Mesothelial cell of epicardium (in vitro differentiated cells): ENCODE measurements at places on chromosomes 5 and 9. TPM values are rescaled to one million over a fixed set of nuclear protein-coding genes. Genes with fewer than 3 reads are reported as not detected.

GRCh38 chr9:99565203-99565602 is 256.5 kb upstream of the NR4A3 start:
- H3K4me1 ChIP-seq = no peaks in the 10 kb centered on the region
- H3K27me3 ChIP-seq = peaks cover 24% of the 10 kb centered on the region
- no peak overlapping the region for H3K4me3 ChIP-seq

GRCh38 chr5:97162045-97162444 is 19.6 kb upstream of the LIX1 start:
- no peaks in the 10 kb centered on the region for H3K4me1 ChIP-seq
- no peak for DNase-seq
- no peak overlapping the region for H3K27ac ChIP-seq
- no peaks in the 10 kb centered on the region for H3K27me3 ChIP-seq
- H3K4me3 ChIP-seq = no peak overlapping the region
- peaks cover 30% of the 10 kb centered on the region for H3K36me3 ChIP-seq

DNA sequence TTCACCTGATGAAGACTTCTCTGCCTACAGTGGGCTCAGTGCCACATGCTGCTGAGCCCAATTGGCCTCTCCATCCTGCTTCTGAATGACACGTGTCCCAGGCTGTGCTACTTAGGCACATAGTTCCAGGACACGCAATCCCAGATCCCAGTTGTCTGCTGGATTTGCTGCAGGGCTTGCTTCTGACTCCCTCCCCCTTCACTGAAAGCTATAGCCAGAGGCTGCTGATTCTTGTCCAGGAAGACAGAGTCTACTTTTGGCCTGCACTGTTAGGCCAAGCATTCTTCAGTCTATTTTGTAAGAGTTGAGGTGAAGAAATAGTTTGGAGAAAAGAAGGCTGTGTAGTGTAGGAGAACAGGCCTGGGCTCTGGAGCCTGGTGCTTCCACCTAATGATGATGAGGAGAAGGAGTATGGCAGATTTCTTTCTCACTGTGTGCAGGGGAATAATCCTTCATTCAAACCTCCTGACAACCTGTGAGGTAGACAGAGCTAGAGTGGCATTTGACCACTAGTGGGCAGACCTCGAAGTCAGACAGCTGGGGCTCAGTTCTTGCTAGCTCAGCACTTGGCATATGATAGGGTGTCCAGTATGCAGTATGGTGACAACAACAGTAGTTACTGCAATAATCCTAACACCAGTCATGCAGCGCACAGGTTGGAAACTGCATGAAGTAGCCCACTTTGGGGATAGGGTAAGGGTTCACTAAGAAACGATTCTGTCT is 19.5 kb upstream of the ASPN start:
- peaks cover 5% of the 10 kb centered on the region for H3K4me1 ChIP-seq
- no peaks in the 10 kb centered on the region for H3K27me3 ChIP-seq
- no peak overlapping the region for H3K4me3 ChIP-seq
- no peak for DNase-seq
- no peaks in the 10 kb centered on the region for H3K36me3 ChIP-seq

DNA sequence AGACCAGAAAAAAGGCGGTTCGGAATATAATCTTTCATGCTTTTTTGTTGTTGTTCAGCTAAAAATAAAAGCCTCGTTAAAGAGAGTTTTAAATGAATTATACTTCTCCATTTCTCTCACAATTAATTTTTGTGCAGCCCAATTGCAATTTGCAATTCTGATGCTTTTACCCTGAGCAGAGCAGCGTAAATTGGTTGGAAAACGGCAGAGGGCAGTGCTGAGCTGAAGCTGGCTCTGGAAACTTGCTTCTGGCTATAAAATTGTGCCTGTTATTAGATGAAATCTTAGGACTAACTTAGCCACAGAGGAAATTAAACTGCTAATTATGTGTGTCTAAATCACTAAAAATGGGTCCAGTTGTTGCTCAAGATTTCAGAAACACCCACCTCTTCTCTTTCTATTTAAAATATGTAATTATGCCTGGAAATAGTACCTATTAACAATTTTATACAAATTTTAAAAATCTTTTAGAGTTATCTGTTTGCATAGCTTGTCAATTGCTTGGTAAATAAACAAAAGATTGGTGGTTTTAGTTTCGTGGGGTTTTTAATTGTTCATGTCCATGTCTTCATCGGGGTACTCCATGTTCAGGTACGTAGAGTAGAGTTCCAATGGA is 441.8 kb upstream of the TLE4 start:
- H3K4me1 ChIP-seq = peaks cover 4% of the 10 kb centered on the region
- H3K27me3 ChIP-seq = peaks cover 31% of the 10 kb centered on the region
- no peak for DNase-seq
- H3K27ac ChIP-seq = no peak overlapping the region
- no peaks in the 10 kb centered on the region for H3K36me3 ChIP-seq
- no peak overlapping the region for H3K4me3 ChIP-seq

DNA sequence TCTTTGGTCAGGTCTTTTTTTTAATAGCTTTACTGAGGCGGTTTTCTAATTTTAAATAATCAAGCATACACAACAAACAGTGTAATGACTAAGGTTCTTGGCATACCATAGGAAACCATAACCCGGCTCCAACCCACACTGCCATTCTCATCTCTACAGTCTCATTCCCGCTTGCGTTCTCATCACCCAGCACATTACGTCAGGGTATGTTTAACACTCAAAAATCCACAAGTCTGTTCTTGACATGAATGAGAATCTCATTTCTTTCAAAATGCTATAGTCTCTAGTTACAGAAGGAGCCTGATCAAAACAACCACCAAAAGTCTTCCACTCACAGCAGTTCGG is 505 bp downstream of the C5orf34 start:
- peak overlapping the region; percentile 99 for H3K27ac ChIP-seq
- no peaks in the 10 kb centered on the region for H3K27me3 ChIP-seq
- no peak for DNase-seq
- H3K4me1 ChIP-seq = peaks cover 22% of the 10 kb centered on the region
- H3K4me3 ChIP-seq = peak overlapping the region; percentile 89

- no peaks in the 10 kb centered on the region for H3K27me3 ChIP-seq
- H3K27ac ChIP-seq = peak overlapping the region; percentile 86
- H3K4me3 ChIP-seq = no peak overlapping the region
- peaks cover 10% of the 10 kb centered on the region for H3K36me3 ChIP-seq
Measured at GRCh38 chr5:429453-430188, 13.4 kb upstream of the EXOC3 start.

DNA sequence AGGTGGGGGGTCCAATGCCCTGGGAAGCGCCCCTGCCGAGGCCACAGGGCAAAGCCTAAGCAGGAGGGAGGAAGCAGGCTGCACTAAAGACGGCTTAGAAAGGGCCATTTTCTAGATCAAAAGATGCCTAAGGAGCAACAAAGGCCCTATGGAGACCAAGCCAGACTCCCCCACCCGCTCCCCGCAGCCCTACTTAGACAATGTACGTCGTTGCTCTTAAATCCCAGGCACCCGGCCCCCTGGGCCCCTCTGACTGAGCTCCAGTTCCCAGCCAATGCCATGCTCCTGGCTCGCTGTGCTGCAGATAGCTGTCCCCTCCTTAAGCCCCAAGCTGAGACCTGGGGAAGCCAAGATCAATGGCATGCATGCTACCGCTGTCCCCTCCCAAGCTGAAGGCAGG is 10.3 kb downstream of the IPPK start:
- DNase-seq = no peak
- no peaks in the 10 kb centered on the region for H3K4me1 ChIP-seq
- H3K36me3 ChIP-seq = peaks cover 9% of the 10 kb centered on the region
- H3K27me3 ChIP-seq = no peaks in the 10 kb centered on the region
- H3K4me3 ChIP-seq = no peak overlapping the region

DNA sequence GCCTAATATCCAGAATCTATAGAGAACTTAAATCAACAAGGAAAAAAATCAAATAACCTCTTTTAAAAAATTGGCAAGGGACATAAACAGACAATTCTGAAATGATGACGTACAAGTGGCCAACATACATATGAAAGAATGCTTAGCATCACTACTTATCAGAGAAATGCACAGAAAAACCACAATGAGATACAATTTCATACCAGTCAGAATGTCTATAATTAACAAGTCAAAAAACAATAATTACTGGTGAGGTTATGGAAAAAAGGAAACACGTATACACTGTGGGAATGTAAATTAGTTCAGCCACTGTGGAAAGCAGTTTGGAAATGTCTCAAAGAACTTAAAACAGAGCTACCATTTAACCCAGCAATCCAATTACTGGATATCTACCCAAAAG is 1192.0 kb downstream of the CDH12 start:
- peaks cover 4% of the 10 kb centered on the region for H3K36me3 ChIP-seq
- no peaks in the 10 kb centered on the region for H3K4me1 ChIP-seq
- no peaks in the 10 kb centered on the region for H3K27me3 ChIP-seq

DNA sequence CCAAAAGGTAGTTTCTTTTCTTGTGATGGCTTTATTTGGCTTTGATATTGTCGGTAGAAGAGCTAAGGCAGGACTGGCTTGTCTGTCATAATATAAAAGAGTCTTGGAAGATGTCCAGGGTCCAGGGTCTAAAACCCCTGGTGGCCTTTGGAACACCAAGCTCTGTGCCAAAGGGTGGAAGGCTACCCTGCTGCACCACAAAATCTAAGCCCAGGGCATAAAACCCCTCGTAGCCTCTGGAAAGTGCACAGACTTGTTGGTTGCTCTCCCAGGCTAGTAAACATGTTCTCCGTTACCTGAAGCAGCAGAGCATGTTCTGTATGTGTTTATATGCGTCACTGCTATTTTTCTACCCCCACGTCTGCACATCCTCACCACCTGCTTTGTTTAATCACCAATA is 75.5 kb downstream of the OSTF1 start:
- DNase-seq = no peak
- no peaks in the 10 kb centered on the region for H3K4me1 ChIP-seq
- H3K36me3 ChIP-seq = peaks cover 47% of the 10 kb centered on the region
- H3K27me3 ChIP-seq = no peaks in the 10 kb centered on the region
- H3K27ac ChIP-seq = no peak overlapping the region

- DNase-seq = no peak
- H3K36me3 ChIP-seq = no peaks in the 10 kb centered on the region
- no peaks in the 10 kb centered on the region for H3K4me1 ChIP-seq
- H3K27me3 ChIP-seq = peaks cover 47% of the 10 kb centered on the region
Measured at GRCh38 chr5:4868140-4868735, 271.9 kb upstream of the ADAMTS16 start.

RPL12 gene
- total RNA-seq = 1,125 to 1,180 TPM (median 1,165 TPM) in 3 replicates

SPATA31C1 gene
- 0.13 to 0.29 TPM (median 0.18 TPM) in 3 replicates for total RNA-seq

SLC4A9 gene
- total RNA-seq = 1.8 to 2.5 TPM (median 2.2 TPM) in 3 replicates

TXNDC8 gene
- total RNA-seq = not detected in 3 replicates

SLC6A3 gene
- total RNA-seq = 0.04 to 0.07 TPM in 2 of 3 replicates, not detected in the other

GABRA1 gene
- not detected in 3 replicates for total RNA-seq

IL11RA gene
- 112 to 114 TPM (median 113 TPM) in 3 replicates for total RNA-seq

SEMA5A gene
- 20.0 to 26.7 TPM (median 23.1 TPM) in 3 replicates for total RNA-seq

GARIN3 gene
- not detected in 3 replicates for total RNA-seq

RLN2 gene
- total RNA-seq = 2.8 to 3.8 TPM (median 3.4 TPM) in 3 replicates
